SJSA1 (cell line): ENCODE measurements at places on chromosomes 1 and 21. TPM values are rescaled to one million over a fixed set of nuclear protein-coding genes. Genes with fewer than 3 reads are reported as not detected.
A peak's percentile ranks its signal among the peaks of the same experiment; 100 is the strongest.

DNA sequence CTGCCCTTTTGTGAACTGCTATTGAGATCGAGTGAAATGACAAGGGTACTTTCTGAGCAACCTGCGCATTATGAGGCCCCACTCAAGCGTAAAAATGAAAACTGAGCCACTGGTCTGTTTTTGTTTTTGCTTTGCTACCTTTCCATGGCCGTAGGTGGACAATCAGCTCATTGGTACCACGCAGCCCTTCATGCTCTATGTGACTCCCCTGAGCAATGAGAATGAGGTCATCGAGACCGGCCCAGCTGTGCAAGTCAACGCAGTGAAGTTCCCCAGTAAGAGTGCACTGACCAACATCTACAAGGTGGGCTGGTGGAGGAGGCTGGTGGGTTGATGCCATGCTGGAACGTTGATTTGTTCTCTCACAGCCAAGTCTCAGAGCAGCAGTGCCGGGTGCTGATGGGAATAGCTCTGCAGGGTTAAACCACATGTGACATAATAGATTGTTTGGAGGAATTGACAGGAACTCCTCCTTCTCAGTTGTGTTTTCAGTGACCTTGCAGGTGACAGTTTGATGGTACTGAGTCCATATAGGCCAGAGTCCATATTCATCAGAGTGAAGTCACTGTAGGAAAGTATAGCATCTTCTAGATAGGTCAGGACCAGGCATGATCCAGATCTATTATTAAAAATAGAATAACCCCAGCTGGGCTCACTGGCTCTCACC is 170.3 kb downstream of the VPS13D start:
- no peaks in the 10 kb centered on the region for H3K4me1 ChIP-seq
- no peak for DNase-seq
- H3K27ac ChIP-seq, result no peak overlapping the region

DNA sequence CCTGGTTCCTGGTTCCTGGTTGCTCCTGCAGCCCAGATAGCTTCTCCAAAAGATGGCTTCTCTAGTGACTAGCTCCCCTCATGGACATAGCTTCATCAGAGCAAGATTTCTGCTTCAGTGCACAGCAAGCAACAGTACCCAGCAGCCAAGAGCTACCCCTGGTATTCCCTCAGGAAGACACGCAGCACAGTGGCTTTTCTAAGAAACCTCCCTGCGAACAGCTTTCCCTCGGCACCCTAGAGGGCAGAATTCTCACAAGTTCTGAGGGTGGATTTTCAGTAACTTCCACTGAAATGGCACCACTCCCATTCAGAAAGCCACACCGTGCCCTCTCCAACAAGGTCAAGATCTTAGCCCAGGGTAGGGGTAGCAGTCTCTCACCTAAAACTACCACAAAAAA is 128.2 kb downstream of the EIF4G3 start:
- no peak for DNase-seq
- no peak overlapping the region for H3K27ac ChIP-seq
- 0 out of 2 replicates have a peak, but pooled peaks cover 4% of the 10 kb centered on the region for H3K36me3 ChIP-seq
- H3K27me3 ChIP-seq, result no peaks in the 10 kb centered on the region

DNA sequence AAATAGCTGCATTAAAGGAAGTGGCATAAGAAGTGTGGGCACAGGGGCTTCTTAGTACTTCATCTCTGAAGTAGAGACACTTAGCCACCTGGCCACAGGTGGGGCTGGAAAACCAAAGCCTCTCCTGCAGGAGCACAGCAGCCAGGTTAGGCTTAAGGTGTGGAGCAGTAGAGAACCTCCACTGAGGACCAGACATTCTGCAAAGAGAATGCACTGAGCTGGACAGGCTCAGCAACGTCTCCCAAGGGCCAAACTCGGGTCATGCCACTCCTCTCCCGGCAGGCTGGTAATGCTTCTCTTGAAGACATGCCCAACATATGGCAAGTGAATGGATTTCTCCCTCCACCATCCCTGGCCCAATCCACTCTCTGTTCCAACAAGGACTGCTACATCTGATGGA is 33.0 kb upstream of the LRRC38 start:
- no peaks in the 10 kb centered on the region; the same call in 1 of the 2 replicates for H3K4me1 ChIP-seq
- no peaks in the 10 kb centered on the region for H3K36me3 ChIP-seq
- DNase-seq, result no peak
- H3K27me3 ChIP-seq, result no peaks in the 10 kb centered on the region

DNA sequence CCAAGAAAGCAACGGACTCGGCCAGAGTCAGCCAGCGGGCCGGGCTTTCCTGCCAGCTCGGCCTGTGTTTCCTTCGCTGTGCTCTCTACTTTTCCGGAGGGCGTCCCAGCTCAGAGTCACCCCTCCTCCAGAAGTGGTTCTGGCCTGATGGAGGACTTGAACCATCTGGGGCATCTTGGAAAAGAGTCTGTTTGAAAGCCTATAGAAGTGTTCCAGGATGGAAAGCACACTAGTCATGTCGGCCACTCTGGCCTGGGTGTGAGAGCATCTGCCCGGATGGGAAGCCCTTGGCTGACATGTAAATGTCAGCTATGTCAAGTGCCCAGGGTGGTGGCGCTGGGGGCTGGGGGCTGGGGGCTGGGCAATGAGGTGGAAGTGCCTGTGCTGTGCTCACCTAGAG is 113.4 kb downstream of the DHRS3 start:
- no peak for DNase-seq
- H3K4me3 ChIP-seq, result no peak overlapping the region
- H3K27me3 ChIP-seq, result no peaks in the 10 kb centered on the region
- peaks cover 5% of the 10 kb centered on the region; the same call in 1 of the 2 replicates for H3K36me3 ChIP-seq

DNA sequence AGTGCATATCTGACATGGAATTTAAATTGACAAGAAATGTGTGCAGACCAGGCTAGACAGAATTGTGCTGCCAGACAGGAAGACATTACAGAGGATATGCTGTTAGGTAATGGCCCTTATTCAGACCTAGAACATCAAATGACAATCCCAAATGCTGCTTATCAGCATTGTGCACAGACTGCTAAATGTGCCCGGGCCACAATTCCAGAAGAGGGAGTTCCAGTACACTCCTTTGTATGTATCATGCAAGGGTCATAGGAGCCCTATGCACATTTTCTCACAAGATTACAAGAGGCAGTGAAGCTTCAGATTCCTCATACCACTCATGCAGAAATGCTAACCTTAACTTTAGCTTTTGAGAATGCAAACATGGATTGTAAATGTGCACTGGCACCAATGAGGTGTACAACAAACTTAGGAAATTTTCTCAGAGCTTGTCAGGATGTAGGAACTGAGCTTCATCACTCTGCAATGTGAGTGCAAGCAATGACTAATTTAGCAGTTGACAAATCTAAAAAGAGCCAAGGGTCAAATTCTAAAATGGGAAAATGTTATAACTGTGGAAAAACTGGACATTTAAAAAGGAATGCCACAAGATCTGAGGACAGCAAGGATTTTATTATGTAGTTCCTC is 273.5 kb downstream of the COL11A1 start:
- H3K4me1 ChIP-seq, result no peaks in the 10 kb centered on the region
- no peaks in the 10 kb centered on the region for H3K27me3 ChIP-seq
- H3K27ac ChIP-seq, result no peak overlapping the region
- no peak overlapping the region for H3K4me3 ChIP-seq

- H3K27me3 ChIP-seq, result no peaks in the 10 kb centered on the region
- H3K36me3 ChIP-seq, result peaks cover 71% of the 10 kb centered on the region
- DNase-seq, result no peak
- H3K4me1 ChIP-seq, result peaks cover 4% of the 10 kb centered on the region
Observed at GRCh38 chr1:228400237-228400651, 6.4 kb downstream of the TRIM11 start.

GRCh38 chr1:227032396-227032795 is 92.3 kb downstream of the COQ8A start:
- no peak for DNase-seq
- no peaks in the 10 kb centered on the region for H3K27me3 ChIP-seq
- H3K4me1 ChIP-seq, result no peaks in the 10 kb centered on the region
- H3K36me3 ChIP-seq, result peaks cover 51% of the 10 kb centered on the region
- H3K4me3 ChIP-seq, result no peak overlapping the region

- H3K36me3 ChIP-seq, result no peaks in the 10 kb centered on the region
- H3K4me3 ChIP-seq, result peak overlapping the region; percentile 13
- peaks cover 22% of the 10 kb centered on the region for H3K4me1 ChIP-seq
Observed at GRCh38 chr1:232574889-232575762, 54.8 kb downstream of the SIPA1L2 start.

DNA sequence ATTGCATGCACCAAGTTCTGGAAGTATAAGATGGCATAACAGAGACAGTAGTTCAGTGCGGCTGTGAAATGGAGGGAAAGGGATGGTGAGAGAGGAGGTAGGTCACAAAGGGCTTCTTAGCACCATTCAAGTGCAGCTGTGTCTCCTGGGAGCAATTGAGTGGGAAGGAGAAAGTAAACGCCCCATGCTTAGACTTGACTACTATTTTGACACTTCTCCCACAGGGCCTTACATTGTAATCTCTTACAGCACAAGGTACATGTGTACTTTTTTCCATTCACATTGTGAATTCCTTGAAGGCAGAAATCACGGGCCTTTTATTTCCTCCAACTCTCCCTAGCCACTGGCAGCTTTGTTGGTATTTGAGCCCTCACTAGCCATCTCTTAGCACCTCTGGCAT is 239.6 kb upstream of the FOXD3 start:
- H3K4me1 ChIP-seq, result no peaks in the 10 kb centered on the region
- H3K36me3 ChIP-seq, result no peaks in the 10 kb centered on the region
- no peak for DNase-seq
- no peak overlapping the region for H3K4me3 ChIP-seq
- H3K27me3 ChIP-seq, result peaks cover 4% of the 10 kb centered on the region

DNA sequence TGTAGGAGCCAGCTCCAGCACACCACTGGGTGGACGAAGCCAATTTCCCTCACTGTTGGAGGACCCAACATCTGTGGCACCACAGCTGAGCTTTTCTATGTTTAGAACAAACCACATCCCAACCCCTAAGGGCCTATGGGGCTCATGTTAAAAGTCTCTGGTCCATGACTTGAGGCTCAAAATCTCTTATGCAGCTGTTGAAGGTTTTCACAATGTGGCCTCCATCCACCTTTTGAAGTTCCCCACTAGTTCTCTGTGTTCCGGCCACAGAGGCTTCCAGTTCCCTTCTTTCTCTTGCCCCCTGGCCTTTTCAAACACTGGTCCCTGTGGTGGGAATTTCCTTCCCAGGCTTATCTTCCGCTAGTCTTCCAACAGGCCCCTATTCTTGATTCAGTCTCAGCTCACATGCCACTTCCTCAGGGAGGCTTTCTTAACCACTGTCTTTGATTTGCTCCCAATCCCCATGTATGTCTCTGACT is 3.9 kb upstream of the IFNLR1 start:
- no peak for DNase-seq
- peaks cover 7% of the 10 kb centered on the region; the same call in 1 of the 2 replicates for H3K27me3 ChIP-seq
- H3K27ac ChIP-seq, result no peak overlapping the region
- no peaks in the 10 kb centered on the region for H3K36me3 ChIP-seq
- peaks cover 9% of the 10 kb centered on the region for H3K4me1 ChIP-seq
- H3K4me3 ChIP-seq, result no peak overlapping the region

GRCh38 chr1:240589585-240590110 is 22.3 kb downstream of the GREM2 start:
- H3K36me3 ChIP-seq, result no peaks in the 10 kb centered on the region
- no peaks in the 10 kb centered on the region for H3K4me1 ChIP-seq
- no peak for DNase-seq
- H3K27ac ChIP-seq, result no peak overlapping the region
- no peak overlapping the region for H3K4me3 ChIP-seq

PIK3R3 gene
- total RNA-seq, result 12.4 and 15.2 TPM in 2 replicates

FAM78B gene
- 0.11 TPM in 1 of 2 replicates, not detected in the other for total RNA-seq

ARPC5 gene
- 444 and 568 TPM in 2 replicates for total RNA-seq

SPRR2G gene
- total RNA-seq, result not detected in 2 replicates

WDR26 gene
- total RNA-seq, result 29.4 and 37.2 TPM in 2 replicates
